DMS53 (cell line): ENCODE measurements at places on chromosomes 16 and 17.
A peak's percentile ranks its signal among the peaks of the same experiment; 100 is the strongest.

DNA sequence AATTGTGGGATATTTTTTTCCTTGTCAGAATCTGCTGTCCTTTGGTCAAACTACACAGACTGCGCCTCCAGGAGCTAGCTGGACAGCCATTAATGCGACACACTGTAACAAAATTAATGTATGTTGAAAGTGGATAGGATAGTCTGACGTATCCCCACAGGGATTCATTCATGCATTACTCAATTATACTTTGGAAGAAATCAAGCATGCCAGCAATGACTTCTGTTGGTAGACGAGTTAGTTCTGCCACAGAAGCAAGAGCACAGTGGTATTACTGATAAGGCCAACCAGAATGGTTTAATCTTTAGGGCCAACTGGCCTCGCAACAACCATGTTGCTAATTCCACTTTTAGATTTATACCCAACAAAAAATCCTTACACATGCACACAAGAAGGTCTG is 106.4 kb upstream of the TOB1 start:
- no peak for DNase-seq

GRCh38 chr16:4505356-4506147 is 29.4 kb downstream of the HMOX2 start:
- no peak for DNase-seq

GRCh38 chr17:36614933-36615332 is 13.6 kb downstream of the MRM1 start:
- DNase-seq = no peak

DNA sequence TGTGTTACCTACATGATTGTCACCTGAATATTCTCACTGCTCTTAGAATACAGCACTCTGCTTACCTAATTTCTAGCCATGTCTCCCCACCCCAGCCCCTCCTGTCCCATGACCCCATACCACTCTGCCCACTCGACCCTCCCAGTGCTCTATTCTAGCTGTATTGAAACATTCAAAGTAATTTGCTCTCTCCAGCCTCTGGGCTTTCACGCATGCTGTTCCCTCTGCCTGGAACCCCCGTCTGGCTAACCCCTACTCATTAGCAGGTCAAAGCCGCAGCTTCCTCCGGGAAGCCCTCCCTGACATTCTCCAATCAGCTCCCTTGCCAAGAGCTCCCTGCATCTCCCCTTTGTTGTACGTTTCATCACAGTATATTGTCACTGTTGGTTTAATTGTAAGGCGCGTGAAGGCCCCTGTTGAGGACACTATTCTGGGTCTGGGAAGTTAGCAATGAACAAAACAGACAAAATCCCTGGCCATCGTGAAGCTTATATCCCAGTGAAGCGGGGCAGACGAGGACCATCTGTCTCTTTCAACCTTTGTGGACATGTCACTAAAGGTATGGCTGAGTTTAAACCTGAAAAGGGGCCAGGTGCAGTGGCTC is 72.3 kb upstream of the LHX1 start:
- DNase-seq = no peak

- DNase-seq = no peak
Observed at GRCh38 chr17:6903326-6903900, 71.9 kb upstream of the TEKT1 start.

GRCh38 chr17:27376637-27377547 is 79.4 kb upstream of the KSR1 start:
- peak; percentile 49 for DNase-seq

GRCh38 chr17:71287071-71287823 is 833.6 kb upstream of the SOX9 start:
- DNase-seq = no peak

DNA sequence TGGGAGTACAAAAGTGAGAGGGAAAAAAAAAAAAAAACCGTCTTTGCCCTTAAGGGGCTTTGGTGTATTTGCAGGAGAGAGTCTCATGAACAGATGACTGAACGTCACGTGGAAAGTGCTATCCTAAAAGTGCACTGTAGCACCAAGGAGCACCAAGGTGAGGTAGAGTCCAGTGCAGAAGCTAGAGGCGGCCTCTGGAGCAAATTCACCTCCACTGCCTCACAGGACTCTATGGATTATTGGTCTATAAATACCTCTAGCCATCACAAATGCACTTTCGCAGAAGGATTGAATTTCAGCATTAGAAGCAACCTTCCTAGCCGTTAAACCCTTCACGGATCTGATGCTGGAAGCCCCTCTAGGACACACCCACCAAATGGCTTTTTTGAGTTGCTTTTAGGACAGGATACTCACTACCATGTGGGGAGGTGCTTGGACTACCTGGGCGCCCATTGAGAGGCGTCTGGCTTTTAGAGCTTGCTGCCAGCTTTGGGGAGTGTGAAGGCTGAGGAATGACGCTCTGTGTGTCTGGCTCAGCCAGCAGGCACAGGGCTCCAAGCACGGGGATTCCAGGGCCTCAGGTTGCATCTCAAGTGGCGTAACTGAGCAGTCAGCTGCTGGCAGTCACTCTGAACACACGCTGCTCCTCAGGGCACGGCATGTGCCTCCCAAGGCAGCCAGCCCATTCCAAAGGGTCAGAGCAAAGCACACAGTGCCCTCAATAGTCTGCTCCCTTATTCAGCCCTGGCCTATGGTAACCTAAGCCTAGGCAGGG is 52.7 kb downstream of the CDRT4 start:
- DNase-seq = peak; percentile 6

GRCh38 chr17:80782536-80783427 is 208.9 kb upstream of the CHMP6 start:
- no peak for DNase-seq

DNA sequence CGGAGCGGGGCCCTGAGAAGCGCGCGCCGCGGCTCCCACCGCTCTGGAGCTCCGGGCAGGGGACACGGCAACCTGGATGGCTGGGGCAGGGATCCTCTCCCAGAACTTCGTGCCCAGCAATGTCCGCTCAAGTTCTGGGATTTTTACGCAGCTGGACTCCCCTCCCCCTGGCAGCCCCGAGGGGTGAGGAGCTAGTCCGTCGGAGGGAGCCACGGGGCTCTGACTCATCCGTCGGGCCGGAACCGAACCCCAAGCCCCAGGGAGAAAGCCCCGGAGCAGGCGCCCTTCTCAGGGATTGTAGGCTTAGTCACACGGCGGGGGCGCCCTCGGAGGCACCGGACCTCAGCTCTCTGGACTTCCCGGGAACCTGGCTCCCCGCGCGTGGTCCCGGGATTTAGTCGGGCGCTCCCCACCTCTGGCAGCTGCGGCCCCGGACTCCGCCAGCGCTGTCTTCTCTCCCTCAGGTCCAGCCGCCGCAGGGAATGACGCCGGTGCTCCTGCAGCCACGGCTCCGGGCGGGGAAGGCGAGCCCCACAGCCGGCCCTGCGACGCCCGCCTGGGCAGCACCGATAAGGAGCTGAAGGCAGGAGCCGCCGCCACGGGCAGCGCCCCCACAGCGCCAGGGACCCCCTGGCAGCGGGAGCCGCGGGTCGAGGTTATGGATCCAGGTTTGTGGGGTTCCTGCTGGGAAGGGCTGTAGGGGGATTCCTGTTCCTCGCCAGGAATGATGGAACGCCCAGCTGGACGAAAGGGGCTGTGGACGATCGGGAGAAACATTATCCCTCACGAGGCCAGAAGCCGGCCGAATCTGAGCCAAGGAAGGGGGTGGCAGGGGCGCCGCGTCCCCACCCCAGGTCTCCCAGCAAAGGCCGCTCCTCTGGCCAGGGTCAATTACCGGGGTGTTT is 830 bp downstream of the SPHK1 start:
- peak; percentile 81 for DNase-seq

DNA sequence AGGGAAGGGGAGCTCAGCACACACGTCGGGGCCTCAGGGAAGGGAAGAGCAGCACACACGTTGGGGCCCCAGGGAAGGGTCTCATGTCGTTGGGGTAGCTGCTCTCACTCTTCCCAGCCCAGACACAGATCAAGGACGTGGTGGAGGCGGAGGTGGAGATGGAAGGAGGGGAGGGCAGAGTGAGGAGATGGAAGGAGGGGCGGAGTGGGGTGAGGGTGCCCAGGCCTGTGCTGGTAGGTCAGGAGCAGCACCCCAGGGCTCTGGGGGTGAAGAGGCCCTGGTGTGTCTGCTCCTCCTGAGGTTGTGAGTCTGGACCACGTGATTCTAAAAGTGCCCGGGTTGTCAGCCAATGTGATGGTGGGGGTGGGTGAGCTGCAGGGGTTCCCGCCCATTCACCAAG is 14.9 kb downstream of the CLCN7 start:
- no peak for DNase-seq

GRCh38 chr17:71098071-71098470 is 928.7 kb downstream of the KCNJ2 start:
- DNase-seq = peak; percentile 31

GRCh38 chr17:41651625-41652460 is 27.5 kb upstream of the KRT17 start:
- DNase-seq = no peak

DNA sequence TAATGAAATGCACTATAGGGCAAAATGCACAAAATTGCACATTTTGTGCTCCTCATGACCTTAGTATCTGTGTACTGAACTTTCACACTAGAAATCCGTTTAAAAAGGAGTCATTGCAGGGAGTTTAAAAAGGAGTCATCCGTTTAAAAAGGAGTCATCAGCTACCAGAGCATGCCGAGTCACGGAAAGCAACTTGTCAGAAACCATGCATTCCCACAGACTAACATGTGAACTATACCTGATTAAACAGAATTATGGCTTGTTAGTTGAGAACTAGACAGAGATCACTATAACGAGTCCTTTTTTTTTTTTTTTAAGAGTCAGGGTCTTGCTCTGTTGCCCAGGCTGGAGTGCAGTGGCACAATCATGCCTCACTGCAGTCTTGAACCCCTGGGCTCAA is 35.9 kb downstream of the SLC6A4 start:
- no peak for DNase-seq

- peak; percentile 32 for DNase-seq
Observed at GRCh38 chr17:5485270-5486205, at the start of gene DERL2. Gene DERL2, minus strand, starts transcription at chr17:5486178. Its CDS starts 17 bp downstream, at chr17:5486161.

GRCh38 chr17:67055041-67055443 is 10.7 kb downstream of the CACNG1 start:
- no peak for DNase-seq

GRCh38 chr17:59373882-59374495 is 42.5 kb downstream of the YPEL2 start:
- no peak for DNase-seq

DNA sequence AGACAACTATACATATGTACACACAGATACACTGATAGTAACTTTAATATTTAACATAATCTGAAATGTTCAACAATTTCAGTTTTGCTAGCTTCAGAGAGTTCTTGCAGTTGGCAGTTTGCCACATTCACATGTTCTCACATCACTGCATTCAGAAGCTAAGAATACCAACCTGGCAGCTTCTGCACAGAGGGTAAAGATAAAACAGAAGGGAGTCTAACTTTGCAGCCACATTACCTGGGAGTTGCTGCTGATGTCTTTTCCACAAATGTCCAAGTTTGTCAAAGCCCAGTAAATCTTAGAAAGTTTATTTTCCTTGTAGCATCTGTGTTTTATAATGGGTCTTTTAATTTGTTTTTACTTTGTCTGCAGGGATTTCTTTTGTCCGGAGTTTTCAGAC is 332.0 kb downstream of the BCAS3 start:
- DNase-seq = peak; percentile 1

GRCh38 chr17:83162035-83162745 is 82.8 kb downstream of the METRNL start:
- DNase-seq = no peak
